NCI-H2081 treated with DMSO at 0.1 percent for 48 hours (cell line): ENCODE measurements at places on chromosomes 6 and 20.

DNA sequence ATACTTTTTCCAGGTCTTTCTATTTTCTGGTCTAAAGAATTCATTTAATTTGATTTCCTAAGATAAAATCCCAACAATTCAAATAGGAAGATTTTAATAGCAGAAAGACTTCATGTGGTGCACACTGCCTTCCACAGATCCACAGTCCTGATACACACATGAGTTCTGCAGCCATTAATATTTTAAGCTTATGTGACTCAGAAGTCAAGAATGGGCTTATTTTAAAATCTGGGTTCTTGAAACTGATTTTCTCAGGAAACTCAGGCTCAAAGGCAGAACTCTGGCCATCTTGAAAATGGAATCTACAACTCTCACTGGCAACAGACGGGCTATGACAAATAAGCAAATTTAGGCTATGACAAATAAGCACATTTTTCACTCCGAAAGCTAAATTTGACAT is 88.2 kb downstream of the COL12A1 start:
- no peak for DNase-seq

GRCh38 chr20:49132995-49133478 is 55.1 kb downstream of the STAU1 start:
- DNase-seq, result no peak

DNA sequence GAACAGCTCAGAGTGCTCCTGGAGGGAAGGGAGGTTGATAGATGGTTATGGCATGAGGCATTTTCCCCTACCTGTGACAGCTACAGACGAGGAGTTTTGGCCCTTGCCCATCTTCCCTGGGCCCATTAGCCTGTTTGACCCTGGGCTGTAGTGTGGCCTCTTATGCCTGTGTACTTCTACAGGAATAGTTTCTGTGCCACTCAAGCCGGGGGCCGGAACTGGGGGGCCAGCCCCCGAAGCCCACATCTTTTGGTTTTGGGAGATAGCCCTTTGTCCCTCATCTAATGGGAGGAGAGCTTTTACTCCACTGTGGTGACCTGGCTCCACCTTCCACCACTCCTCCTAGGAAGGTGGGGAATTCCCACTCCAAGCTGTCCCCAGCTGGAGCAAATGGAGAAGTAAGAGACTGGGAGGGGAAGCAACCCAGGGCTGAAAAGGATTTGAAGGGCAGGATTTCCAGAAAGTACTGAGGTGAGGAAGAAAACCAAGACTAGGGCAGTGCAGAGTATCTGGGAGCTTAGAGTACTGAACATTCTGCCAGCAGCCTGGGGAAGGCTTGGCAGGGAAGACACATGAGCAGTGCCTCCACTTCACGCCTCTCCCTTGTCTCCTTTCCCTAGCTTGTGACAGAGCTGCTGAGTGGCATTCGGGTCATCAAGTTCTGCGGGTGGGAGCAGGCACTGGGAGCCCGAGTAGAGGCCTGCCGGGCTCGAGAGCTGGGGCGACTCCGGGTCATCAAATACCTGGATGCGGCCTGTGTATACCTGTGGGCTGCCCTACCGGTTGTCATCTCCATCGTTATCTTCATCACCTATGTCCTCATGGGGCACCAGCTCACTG is 6.9 kb downstream of the ABCC10 start:
- no peak for DNase-seq

- no peak for DNase-seq
Observed at GRCh38 chr6:138429761-138430160, 25.7 kb downstream of the HEBP2 start.

- DNase-seq, result no peak
Observed at GRCh38 chr6:136647363-136647852, 97.2 kb upstream of the MAP7 start.

DNA sequence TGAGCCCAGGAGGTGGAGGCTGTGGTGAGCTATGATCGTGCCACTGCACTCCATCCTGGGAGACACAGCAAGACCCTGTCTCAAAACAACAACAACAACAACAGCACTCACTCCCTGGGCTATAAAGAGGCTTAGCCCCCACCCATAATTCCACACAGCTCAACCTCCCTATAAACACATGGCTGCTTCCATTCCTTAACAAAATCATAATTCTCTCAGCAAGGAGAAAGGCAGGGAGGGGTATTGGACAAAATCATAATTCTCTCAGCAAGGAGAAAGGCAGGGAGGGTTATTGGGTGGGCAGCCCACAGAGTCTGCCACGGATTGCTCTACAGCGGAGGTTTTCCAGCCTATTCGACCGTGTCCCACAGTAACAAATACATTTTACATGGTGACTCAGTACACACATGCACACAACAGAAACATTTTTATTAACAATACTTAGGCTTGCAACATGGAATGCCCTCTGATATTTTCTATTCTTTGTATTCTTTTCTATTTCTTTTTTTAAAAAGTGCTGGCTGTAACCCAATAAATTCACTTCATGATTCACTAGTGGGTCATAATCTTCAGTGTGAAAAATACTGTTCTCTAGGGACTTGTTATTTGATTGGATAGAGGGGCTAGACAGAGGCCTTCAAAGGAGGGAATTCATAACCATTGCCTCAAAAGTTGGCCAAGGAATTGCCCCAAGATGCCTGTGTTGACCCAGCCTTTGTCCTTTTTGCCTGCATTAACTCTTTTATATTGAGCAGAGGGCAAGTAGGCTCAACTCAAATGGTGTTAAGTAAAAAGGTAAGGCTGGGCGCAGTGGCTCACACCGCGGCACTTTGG is 50.6 kb upstream of the ZMYND8 start:
- no peak for DNase-seq

DNA sequence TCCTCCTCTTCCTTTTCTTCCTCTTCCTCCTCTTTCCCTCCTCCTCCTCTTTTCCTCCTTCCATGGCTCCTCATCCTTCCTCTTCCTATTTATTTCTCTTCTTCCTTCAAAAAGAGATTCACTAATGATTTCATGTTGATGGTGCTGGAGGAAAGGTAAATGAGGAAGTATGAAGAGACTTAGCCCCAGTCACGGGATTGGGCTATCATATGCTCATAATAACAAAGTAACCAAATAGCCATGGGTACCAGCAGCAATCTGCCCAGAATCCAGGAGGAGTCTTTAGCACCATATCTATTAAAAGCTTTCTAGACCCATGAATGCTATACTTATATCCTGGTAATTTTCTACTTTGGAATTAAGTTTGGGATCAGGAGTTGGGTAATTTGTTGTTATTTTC is 910.9 kb upstream of the MAP3K7 start:
- no peak for DNase-seq

GRCh38 chr20:1526896-1527295 is 30.6 kb downstream of the SIRPD start:
- DNase-seq, result no peak

DNA sequence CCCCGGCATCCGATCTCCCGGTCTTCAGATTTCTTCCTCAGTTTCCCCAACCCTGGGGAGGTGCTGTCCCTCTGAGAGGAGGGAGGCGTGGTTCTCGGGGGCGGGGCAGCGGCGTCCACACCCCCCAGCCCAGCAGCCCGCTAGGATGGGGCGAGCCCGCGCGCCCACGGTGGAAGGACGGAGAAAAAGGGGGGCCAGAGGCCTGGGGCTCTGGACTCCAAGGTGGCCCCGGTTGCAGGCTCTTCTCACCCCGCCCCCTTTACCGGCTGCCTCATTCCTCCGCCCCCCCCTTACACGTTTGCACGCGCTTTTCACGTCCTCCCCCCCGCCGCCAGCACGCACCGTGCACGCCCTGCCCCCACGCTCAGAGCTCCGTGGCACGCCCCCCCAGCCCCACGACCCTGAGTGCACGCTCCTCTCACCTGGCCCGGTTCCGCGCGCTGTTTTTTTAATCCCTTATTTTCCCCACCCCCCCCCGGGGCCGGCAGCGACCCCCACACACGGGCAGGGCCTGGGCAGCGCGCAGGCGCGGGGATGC is 402 bp downstream of the ZBTB12 start:
- DNase-seq, result no peak

- no peak for DNase-seq
Observed at GRCh38 chr20:50758469-50758868, 27.1 kb downstream of the PARD6B start.

- DNase-seq, result no peak
Observed at GRCh38 chr6:151001387-151002056, 136.0 kb downstream of the MTHFD1L start.

- DNase-seq, result no peak
Observed at GRCh38 chr6:162109480-162110050, 618.0 kb downstream of the PRKN start.

DNA sequence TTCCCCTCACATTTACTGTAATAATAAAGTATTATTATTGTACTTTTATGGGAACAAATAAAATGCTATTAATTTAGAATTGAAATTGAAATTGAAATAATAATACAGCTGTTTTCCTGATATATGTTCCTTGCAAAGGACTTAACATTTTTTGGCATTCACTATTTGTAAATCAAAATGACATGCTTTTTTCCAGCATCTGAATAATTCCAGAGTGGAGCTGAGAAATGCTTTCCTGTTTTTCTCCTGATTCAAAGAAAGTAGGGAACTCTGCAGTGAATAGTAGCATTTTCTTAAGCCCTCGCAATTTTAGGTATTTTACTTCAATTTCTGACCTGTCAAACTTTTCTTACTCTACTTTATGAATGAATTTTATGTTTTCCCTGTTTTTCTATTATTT is 72.1 kb downstream of the PHACTR2 start:
- DNase-seq, result no peak

- no peak for DNase-seq
Observed at GRCh38 chr6:142280265-142280664, 21.5 kb upstream of the ADGRG6 start.

- DNase-seq, result no peak
Observed at GRCh38 chr20:672963-673602, 2.5 kb downstream of the SCRT2 start.

DNA sequence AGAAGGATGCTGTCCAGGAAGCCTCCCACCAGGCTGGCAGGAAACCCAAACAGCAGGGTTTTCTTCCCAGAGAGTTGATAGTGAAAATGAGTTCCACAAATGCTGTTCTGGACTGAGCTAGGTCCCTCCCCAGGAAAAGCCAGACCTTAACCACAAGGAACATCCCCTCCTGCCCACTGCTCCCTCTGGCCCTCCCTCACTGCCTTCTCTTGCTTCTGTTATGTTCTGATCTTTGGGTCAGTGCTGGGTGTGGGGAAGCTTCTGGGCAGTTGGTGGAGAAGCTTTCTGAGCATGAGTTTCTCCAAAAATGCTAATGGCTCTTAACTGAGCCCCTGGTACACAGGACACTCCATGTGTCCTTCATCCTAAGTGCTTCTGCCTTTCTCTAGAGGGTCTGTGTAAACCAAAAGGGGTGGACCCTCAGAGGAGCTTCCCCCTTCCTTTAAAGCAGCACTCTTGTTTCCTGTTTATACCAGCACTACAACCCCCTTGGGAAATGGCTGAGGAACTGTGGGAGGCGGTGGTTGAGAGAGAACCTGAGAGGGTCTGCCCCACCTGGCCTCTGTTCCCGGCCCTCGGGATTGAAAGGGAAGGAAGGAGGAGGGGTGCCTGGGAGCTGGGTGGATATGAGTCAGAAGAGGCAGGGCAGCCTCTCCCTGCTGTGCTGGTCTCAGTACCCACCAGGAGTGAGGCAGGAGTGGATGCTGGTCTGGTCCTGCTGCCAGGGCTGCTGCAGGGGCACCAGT is 42.0 kb downstream of the CDS2 start:
- DNase-seq, result no peak

DNA sequence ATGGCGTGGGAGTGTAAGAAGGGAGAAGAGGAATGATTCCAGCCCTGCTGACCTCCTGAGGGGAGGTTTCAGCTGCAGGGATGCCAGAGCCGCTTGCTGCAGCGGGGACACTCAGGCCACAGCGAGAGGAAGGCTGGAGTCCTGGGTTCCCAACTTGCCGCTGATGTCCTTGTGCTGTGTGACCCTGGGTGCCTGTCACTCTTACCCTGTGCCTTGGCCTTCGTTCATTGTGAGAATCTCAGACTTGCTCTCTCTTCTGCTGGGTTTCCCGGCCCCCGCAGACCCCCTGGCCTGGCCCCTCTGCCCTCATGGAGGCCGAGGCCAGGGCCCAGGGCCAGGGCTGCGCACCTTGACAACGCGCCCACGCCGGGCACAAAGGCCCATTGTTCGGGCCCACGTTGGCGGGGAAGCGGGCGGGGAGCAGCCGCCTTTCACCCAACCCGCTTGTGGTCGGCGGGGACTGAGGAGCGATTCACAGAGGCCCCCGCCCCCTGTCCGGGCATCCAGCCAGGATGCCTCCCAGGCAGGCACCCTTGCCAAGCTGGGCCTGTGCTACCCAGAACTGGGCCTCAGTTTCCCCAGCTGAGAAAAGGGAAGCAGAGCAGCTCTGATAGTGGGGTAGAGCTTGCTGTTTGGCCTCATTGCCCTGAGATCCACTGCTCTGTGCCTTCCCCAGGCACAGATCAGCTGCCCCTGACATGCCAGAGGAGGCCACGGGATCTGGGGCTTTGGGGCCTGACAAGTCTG is 52.4 kb downstream of the CEBPB start:
- DNase-seq, result no peak

DNA sequence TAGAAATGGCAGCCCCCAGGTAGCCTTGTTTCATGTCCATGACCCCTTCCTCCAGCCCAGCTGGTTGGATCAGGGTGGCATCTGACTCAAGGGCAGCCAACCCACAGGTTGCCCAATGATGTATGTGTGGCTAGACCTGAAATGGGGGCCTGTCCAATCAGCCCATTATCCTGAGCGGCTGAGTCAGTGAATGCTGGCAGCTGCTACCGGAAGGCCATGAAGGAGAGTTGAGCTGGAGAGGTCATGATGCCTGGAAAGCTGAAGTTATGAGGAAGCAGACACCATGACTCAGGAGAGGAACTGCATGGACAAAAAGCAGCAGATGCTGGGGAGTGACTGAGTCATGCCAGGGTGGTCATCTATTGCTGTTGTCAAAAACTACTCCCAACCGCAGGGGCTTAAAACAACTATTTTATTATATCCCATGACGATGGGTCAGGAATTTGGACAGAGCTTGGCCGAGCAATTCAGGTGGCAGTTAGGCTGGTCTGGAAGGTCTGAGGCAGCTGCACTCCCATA is 67.3 kb downstream of the MDGA1 start:
- no peak for DNase-seq

DNA sequence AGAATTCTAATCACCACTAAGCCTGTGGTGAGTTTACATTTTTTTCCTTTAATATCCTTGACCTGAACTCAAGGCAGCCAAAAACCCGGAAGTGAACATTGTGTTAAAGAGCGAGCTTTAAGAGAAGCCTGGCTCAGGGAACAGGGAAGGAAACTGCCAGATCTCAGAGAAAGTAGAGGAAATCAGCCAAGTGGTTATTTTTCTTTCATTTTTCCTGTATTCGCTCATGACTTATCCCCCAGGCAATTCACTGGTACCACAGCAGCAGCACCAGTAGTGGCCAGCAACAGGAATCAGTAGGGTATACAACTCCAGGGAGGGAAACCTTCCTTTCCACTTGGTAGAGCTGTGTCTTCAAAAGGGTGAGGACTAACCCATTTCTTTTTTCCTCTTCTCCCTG is 89.6 kb upstream of the HMGCLL1 start:
- DNase-seq, result no peak
